Skeletal muscle cell (primary cell): ENCODE measurements at places on chromosomes 2 and 18.

- no peak for DNase-seq
Observed at GRCh38 chr2:232528746-232529460, 2.9 kb downstream of the CHRND start.

DNA sequence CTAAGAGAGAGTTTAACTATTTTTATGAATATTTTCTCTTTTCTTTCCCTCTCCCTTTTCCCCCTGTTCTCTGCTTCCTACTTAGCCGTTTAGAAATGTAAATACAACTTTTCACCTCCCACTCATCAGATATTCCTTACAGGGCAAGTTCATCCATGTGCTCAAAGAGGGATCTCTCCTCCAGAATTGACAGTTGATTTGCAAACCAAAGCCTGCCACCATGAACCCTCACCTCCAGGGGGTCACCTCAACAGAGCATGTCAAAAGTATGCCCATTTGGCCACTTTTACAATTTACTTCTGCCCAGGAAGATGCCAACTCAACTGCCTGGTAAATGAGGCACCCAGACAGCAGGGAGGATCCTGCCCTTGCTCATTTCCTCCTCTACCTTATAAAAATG lies 149.2 kb upstream of the GYPC start:
- DNase-seq, result no peak

GRCh38 chr2:86446060-86446459 lies 4.9 kb downstream of the KDM3A start:
- no peak for DNase-seq

DNA sequence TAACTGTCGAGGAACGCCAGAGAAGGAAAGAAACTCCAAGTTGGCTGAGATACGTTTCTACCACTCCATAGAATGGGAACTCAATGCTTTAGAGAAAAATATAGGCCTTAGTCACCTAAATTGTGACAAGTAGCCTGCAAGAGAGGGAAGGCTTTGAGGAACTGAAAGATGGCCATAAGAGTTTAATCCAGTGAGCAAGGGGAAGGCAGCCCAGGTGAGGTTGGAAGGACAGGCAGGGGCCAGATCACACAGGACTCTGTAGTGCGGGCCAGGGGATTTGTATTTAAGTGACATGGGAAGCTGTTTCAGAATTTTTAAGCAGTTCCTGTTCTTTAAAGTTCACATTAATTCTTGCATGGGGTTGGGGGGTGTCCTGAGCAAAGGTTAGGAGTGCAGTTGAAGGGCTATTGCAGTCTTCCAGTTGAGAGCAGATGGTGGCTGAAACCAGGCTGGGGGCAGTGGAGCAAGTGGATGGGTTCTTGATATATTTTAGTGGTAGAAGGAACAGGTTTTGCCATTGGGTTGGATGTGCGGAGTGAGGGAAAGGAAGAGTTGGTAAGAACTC lies 138.9 kb upstream of the PELI1 start:
- no peak for DNase-seq

DNA sequence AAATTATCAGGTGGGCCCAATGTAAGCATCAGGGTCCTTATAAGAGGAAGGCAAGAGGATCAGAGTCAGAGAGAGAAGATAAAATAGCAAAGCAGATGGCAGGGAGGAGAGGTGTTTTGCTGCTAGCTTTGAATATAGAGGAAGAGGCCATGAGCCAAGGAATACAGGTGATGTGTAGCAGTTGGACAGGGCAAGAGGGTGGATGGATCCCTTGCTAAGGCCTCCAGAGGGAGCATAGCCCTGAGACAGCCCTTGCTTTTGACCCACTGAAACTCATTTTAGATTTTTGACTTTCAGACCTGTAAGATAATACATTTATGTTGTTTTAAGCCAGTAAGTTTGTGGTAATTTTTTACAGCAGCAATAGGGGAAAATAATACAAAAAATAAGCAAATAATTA lies 116.6 kb upstream of the PARD3B start:
- no peak for DNase-seq

DNA sequence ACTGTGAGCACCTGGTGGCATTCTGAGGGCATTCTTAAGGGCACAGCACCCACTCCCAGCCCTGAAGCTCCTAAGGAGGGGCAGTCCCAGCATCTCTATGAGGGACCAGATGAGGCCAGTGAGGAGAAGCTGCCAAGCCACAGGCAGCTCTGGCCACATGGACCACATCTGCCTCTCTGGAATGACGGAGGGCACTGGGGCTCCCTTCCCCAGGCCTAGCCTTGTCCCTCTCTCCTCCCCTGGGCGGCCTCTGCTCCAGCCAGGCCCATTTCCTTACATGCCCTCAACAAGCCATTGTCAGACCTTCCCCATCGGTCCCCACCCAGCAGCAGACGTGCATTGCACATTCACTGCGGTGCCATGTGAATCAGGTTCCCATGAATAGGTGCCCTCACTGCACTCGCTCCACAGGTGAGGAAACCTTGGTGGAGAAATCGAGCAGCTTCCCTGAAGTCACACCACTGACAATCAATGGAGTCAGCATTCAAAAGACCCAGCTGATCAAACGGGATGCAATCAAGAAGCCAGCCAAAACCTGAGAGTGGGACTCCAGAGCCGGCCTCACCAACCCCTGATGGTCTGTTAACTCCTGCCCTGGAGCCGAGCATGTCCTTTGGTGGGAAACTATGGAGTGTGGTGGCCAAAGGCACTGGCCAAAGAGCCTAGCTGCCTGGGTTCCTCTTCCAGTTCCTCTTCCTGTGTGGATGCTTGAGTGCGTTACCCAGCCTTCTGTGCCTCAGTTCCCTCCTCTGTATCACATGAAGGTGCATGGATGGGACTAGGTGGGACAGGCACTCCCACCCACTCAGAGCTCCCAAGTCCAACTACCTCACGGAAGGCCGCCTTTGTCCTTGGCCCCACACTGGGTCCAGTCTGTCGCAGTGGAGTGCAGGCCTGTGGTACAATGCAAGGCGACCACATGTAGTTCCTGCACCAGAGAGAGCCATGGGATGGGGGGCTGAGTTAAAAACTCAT lies 147.3 kb downstream of the ZFP36L2 start:
- DNase-seq, result no peak

DNA sequence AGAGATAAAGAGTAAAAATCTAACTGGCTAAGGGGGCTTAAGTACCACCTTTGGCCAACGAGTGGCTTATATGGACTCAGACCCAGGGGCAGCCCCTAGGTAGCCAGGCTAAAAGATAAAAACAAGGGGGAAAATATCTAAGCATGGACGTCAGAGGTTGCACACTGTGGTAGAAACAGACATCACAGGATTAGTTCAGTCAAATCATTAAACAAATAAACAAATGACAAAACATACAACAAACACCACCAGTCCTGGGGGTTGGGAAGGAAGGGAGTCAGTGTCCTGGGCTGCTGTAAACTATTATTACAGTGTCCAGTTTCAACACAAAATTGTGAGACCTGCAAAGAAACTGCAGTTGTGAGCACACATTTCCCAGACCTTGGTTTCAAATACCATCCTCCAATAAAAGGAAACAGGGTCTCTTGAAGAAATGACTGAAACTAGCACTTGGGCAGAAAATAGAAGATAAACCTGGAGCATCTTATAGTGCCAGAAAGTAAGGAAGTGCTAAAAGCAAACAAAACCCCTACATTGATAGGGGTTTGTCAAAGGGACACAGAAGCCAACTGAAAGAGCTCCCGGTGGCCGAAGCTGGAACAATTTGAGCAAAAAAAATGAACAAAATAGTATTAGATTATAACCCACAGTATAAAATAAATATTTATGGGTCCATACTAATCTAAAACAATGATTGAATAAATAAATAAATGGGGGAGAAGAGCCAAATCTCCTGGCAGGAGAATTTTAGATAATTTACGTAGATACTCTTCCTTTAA lies 154.8 kb upstream of the KLF7 start:
- DNase-seq, result no peak

DNA sequence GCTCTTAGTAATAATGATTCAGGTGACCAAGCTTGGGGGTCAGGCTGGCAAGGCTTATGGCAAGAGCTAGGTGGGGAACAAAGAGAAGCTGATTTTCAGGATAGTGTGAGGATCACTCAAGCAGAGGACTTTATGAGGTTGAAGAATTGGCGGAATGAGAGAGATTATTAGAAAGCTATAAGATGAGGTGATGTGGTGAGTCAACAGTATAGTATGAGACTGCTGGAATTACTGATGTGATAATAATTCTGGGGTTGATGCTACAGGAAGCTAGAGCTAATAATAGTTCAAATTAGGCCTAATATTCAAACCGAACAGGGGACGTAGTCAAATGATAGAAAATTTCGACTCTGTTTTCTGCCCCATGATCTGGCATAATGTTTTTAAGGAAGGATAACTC lies 2115.3 kb upstream of the PIK3C3 start:
- no peak for DNase-seq

- no peak for DNase-seq
Observed at GRCh38 chr18:23213200-23213599, 77.9 kb downstream of the CABLES1 start.

GRCh38 chr2:74930811-74931486 lies 27.5 kb upstream of the POLE4 start:
- DNase-seq, result no peak

DNA sequence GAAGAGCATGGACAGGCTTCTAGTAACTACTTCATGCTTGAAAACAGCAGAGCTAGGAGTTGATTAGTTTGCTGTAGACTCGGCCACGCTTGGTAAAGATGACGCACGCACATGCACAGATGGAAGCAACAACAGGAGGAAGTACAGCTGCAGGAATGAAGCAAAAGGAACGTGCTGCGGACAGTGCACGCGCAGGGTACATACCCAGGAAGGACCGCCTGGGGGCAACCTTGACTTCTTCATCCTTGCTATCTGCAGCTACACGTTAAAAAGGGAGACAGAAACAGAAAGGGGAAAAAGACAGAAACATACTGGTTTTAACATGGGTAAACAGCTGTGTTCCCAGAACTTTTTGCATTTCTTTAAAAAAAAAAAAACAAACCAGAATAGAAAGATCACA lies 17.7 kb downstream of the SLC66A2 start:
- no peak for DNase-seq

GRCh38 chr2:59167514-59167913 lies 926.4 kb upstream of the FANCL start:
- no peak for DNase-seq

GRCh38 chr2:178553047-178553446 lies 72.8 kb downstream of the PLEKHA3 start:
- DNase-seq, result peak; percentile 79

DNA sequence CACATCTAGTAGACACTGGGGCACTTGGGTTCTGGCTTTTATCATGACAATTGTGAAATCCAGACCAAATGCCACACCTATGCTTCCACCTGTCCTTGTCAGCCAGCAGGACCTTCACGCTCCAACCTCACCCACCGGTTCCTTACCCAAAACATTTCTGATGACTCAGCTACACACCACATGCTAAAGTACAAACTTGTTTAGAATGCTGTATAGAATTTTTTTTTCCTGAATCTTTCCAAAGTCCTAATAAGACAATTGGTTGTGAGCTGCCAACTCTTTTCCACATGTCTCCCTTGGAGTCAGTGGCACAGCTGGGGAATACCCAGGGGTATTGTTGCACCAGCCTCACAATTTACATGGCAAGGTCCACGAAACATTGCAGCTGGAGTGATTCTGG lies 75.5 kb upstream of the LPIN2 start:
- DNase-seq, result no peak
